Esophagus squamous epithelium (tissue), 5 donors: ENCODE measurements at places on chromosomes 11 and 22.

DNA sequence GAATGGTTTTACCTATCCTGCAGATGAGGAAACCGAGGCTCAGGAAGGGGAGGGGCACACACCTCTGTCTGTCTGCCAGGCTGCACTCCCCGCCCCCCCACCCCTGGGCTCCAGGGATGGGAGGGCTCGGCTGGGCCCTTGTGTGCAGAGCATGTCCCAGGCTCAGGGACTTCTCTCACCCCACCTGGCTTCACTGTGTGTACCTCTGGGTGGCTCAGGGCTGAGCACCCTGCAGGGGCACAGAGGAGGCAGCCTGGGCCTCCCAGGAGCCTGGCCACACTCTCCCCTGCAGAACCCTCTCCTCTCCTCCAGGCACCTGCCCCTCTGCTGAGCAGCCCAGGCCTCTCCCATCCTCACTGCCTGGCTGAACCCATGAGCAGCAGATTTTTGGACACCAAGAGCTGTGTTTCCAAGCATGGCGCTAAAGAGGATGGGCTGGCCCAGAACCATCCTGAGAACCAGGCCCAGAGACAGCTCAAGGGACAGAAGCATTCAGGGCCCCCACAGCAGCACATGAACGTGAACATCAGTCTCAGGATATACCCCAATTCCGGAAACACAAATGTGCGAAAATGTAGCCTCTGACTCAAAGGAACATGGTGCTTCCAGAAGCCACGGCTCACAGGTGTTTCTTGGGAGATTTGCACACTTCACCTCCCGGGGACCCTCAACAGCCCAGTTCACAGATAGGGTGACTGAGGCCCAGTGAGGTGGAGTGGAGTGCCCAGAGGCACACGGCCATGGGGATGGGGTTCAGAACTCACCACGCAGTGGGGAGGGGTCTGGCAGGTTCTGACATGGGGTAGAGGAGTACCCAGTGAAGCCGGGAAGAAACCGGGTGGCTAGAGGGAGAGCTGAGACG, 10.5 kb downstream of the EMID1 start:
- DNase-seq, result no peak

- no peak for DNase-seq
These were observed 1.7 kb downstream of the TRPT1 start for GRCh38 chr11:64224151-64224890.

DNA sequence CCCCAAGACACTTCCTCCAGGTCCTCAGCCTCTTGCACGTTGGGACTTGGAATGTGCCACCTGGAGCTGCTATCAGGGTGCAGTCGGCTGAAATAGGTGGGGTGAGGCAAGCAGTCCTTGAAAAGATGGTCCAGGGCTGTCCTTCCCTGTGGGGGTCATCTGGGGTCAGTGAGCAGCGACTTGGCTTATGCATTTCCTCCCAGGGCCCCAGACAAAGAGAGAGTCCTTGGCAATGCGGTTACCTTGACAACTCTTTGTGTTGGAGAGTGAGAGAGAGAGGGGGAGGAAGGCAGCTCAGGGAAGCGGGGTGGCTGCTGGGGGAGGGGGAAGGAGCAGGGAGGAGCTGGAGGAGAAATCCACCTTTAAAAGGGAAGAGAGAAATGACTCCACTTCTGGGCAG, 93.8 kb downstream of the MIAT start:
- DNase-seq, result no peak

DNA sequence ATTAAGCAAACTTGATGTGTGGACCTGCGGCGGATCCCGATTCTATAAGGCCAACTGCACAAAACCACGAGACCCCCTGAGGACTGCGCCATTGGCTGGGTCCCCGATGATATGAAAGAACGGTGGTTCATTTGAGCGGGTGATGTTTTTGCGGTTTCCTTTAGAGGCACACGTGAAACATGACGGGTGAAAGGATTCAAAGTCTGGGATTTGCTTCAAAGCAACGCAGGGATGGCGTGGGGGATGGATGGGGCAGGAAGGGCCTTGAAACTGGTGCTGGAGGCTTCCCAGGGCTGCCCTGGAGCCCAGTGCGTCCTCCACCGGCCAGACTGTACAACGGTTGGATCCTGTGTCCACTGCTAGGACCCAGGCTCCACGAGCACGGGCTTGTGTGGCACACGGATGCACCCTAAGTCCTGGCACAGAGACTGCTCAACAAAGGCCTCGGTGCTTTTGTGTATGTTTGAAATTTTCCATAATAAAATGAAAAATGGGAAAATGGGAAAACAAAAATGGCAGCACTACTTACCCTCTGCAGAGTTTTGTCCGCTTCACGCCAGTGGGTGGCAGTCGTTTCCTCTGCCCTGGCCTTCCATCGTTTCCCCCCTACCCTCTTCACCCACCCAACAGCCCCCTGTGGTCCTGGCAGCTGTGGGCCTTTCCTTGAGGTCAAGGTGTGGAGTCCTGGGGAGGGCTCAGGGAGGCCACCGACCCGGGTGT, 3.6 kb downstream of the ASCL2 start:
- DNase-seq, result no peak

DNA sequence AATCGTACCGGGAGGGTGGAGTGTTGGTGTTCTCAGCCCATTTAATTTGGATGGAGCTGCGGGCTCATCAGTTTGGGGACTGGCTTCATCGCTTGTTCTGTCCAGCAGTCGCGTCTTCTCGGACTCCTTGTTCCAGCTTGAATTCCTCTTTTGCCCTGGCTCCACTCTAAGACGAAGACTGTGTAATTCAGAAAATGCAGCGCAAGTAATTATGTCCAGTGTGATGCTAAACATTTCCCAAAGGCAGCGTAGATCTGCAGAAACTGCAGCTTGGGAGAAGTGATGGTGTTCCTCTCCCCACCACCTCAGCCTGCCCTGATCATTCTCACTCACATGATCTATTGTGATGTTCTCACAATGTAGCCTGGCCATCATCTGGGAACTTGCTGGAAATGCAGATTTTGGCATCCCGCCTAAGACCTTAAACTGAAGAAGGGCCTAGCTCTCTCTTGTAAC, 666 bp downstream of the SLC25A18 start:
- no peak for DNase-seq

DNA sequence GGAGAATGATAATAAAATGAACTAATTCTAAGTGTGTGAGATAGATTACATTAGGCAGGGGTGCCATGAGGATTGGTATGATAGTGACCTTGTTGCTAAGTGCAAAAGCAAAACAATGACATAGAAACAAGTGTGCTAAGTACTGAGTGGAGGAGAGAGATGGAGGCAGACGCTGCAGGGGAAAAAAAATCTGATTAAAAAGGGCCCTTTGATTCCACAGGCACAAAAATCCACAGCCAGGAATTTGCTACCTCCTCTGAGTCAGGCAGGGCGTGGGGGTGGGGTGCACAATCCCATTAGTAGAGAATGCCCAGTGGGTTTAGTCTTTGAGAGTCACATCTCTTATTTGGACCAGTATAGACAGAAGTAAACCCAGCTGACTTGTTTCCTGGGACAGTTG, at the start of gene CNTF:
CNTF (plus strand) TSS at position 322 of the 400 bp plus-strand sequence. CDS start 88 bp downstream, outside the sequence.
- DNase-seq, result no peak

- DNase-seq, result no peak
These were observed 27.3 kb downstream of the FAM118A start for GRCh38 chr22:45336971-45337431.

- no peak for DNase-seq
These were observed 396 bp downstream of the NPAT start for GRCh38 chr11:108221911-108222573.

GRCh38 chr22:47448231-47449223, 686.1 kb downstream of the TBC1D22A start:
- no peak for DNase-seq

- no peak for DNase-seq
These were observed 80.8 kb downstream of the GRK3 start for GRCh38 chr22:25645266-25645665.

GRCh38 chr11:67010296-67010905, 12.5 kb upstream of the SYT12 start:
- DNase-seq, result no peak

DNA sequence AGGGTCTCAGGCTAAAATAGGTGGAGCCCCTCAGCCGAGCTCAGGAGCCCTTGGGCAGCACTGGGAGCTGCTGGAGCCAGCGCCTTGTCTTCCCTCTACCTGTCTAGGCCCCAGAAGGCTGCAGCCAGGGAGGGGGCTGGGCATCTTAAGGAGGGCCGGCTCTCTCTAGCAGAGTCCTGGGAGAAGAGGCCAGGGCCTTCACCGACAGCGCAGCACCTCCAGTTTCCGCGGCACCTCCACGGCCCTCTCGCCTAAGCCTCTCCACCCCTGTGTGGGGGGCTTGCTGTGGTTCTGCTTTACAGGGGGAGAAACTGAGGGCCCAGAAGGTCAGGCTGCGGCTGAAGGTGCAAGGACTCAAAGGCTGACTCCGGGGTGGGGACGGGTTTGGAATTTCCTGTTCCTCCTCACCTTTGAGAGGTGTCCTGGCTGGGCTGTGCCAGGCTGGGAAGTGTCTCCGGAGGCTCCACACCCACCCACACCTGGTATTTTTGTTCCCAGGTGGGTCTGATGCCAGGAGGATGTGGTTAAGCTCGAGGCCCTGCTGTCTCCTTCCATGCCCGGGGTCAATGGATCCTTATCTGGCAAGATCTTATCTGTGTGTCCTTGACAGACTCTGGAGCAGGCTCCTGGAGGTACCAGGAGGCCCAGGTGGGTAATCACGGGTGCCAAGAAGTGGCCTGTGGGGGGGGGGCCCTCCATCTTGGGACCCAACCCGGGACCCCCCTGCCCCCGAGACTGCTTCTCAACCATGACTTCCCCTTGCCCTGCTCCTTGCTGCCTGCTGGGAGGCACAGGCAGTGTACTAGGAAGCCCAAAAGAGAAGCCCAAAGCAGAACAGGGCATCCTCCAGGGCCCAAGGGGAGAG, 95.3 kb upstream of the FGF3 start:
- DNase-seq, result no peak

DNA sequence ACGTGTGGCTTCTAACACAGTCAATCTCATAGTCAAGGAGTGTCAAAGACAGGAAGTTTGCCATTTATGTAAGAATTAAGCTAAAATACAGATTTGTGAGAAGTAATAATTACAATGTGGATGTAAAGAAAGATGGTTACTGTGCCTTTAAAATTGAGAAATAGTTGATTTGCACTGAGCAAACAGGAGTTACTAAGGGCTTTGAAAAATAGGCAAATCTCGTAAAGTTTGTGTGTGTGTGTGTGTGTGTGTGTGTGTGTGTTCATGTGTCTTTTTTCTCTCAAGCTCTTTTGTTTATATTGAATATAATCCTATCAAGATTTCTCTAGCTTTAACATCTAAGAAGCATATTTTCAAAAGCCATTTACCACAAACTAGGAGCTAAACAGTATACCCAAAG, 2284.5 kb downstream of the LRRC4C start:
- DNase-seq, result no peak

DNA sequence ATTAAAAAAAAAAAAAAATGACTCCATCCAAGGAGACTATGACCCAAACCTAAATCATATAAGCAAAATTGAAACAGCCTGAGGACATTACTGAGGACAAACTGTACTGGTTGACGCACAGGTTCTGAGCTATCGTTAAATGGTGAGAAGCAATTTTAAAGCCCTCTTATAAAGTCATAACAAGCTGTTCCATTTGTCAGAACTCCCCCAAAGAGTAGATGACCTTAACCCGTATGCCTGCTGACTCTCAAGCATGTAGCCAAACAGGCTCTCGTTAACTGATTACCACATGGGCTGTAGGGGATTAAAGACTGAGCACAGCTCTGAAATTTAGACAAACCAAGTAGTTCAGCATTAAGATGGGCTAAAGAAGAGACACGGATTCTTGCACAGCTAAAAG, 2.2 kb downstream of the CRYAB start:
- DNase-seq, result no peak

DNA sequence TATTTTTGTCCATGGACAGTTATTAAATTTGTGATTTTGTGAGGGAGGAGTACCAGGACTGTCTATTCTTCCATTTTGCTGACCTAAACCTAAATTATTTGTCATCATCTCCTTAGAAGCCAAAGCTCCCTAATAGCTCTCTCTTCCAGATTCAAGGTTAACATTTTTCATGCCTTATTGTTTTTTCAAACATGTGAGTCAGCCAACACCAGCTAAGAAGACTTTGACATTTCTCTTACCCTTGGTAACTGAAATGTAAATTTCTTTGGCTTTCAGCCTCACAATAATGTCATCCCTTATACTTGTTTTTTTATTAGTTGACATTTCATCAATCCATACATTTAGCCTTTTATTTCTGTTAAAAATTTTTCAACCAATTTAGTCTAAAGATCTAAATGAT, 19.2 kb downstream of the OR52E1 start:
- no peak for DNase-seq

GRCh38 chr22:17430412-17430811, 61.2 kb downstream of the CECR2 start:
- no peak for DNase-seq

- no peak for DNase-seq
These were observed 86.8 kb downstream of the NECTIN1 start for GRCh38 chr11:119641983-119642745.

DNA sequence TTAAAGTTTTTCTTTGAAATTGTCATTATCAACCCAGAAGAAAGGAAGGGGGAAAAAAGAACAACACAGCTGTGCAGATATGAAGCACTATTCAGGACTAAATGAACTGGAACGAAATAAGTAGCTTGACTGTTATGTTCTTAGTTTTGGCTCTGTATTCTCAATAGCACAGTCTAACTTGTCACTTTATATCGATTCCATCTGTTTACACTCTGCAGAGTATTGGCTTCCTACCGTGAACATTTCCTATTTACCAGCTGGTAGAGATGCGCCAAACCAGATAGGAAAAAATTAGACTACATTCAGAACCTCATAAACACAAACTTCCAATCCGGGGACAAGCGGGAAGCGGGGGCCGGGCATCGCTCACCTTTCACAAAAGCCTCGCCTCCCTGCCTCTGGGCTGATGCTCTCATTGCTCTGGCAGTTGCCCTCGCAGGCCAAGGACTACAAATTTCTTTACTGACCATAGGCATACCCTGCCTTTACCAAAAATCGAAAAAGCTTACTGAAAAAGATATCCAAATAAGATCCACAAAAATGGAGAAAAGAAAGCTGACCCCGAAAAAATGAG, 66.2 kb downstream of the EFCAB6 start:
- no peak for DNase-seq

- DNase-seq, result no peak
These were observed 26.1 kb upstream of the RTL6 start for GRCh38 chr22:44523981-44524759.

DNA sequence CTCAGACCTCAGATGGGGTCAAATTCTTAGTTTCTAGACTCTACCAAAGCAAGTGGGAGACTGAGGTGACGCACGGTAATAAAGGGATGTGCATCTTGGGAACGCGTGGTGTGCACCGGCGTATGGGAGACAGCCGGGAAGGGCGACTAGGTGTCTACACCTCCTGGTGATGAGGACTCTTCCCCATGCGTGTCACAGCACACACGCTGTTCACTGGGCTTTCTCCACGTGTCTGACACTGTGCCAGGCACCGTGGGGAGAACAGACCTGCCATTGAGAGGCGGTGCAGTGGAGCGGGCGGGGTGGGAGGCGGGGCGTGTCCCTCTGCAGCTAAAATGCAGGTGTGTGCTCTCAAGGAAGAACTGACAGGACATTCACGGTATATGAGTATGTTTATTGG, 5.3 kb downstream of the FXYD6 start:
- no peak for DNase-seq
